ENCODE measurements at places on chromosomes 4 and X.

DNA sequence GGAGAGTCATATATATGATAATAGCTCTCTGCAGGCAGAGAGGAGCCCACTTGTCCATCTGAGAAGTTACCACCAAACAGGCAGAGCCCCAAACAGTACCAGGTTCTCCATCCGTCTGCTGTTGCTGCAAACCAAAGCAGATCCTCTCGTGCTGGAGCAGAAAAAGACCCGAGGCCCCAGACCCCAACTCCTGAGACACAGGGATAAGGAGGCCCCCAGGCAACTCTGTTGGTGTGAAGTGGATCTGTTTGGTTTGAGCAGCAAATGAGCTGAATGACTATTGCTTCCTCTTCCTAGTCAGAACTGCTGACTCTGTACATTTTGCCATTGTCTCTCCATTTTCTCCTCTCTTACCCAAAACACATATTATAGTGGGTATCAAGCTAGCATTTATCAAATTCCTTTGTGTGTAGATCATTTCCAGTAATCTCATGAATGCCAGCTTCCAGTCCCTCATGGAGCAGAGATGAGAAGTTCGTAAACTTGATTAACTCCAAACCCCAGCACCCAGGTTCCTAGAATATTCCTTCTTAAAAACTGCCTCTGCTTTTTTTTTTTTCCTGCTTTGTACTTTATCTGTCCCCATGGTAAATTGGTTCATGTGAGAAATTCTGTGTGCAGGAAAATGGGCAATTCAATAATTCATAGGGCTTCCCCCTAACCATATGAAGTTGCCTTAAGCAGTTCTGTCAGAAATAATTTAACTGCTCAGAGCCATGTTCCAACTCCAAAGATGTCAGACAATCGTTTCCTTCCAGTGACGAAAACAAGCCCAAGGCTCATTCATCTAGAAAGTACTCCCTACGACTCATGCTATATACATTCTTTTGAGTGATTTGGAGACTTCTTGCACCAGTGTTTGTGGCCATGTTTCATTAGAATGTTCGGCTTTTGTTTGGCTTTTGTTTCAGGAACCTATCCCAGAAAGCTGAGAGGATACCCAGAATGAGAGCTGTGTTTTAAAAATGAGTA is 98.6 kb upstream of the ATXN3L start:
- DNase-seq, result no peak

GRCh38 chrX:63739885-63740284 is 45.1 kb downstream of the ARHGEF9 start:
- no peak for DNase-seq

GRCh38 chrX:31038575-31039326 is 33.1 kb downstream of the FTHL17 start:
- no peak for DNase-seq

- no peak for DNase-seq
Observed at GRCh38 chr4:37674439-37674838, 11.7 kb downstream of the RELL1 start.

GRCh38 chrX:71103110-71103983 is 3.2 kb downstream of the CXorf65 start:
- no peak for DNase-seq

DNA sequence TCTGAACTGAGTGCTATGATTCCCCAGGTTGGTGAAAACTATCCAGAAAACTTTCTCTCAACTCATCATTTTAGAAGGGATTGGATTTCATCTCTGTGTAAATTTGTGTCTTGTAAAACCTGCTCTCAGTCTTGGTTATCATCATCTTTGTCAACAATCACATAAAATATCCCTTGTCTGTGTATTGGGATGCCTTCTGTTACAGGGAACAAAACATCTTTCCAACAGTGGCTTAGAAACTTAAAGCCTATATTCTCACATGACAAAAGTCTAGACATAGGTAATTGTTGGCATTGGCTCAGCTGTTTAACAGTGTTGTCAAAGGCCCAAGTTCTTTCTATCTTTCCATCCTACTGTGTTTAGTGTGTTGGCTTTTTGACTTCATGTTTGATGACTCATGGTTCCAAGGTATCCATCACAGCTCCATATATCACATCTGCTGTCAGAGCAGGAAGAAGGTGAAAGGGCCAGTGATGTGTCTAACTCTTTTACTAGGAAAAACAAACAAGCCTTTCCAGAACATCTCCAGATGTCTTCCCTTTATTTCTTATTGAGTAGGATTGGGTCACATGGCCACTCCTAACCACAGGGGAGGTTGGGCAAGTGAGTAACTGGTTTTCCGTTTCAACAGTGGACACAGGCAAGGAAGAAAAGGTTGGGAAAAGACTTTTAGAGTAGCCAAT is 65.0 kb downstream of the PHEX start:
- DNase-seq, result no peak

DNA sequence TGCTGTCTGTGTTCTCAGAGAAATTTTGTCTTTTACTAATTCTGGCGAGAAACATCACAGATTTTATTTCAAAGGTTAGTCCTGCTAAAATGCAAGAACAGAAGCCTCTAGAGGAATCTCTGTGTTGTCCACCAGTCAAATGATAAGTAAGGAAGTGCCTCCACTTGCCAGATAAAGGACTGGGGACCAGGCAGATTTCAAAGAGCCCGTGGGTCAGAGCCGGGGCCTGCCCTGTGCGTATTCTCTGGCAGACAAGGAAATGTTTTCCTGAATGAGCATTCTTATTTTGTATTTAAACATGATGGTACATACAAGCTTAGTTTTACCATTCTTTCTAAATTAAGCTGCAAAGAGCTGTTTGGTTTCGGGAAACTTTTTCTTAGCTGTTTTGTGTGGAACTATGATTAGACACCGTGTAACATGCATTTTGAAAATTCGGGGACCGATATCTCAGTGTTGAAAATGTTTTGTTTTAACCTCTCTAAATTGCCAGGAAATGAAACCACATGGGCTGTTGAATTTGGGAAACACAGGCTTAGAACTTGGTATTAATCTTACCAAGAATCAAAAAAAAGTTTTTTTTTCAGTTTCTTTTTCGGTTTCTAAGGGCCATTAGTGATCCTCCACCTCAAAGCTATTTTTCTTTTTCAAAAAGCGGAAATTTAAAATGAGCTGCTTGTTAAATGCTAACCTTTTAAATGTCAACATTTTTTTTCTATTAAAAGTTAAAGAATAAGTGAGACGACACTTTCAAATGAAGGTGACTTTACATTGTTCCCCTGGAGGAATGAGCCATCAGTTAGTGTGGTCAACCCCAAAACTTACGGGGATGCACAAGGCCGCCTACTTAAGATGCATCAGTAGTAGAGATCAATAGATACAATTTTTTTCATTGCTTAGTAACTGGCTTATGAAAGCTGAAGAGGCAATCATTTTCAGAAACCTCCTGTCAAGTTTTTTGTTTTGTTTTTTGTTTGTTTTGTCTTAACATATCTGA is 89.6 kb upstream of the MTM1 start:
- no peak for DNase-seq

GRCh38 chrX:7205037-7205577 is 57.2 kb upstream of the PUDP start:
- DNase-seq, result no peak

DNA sequence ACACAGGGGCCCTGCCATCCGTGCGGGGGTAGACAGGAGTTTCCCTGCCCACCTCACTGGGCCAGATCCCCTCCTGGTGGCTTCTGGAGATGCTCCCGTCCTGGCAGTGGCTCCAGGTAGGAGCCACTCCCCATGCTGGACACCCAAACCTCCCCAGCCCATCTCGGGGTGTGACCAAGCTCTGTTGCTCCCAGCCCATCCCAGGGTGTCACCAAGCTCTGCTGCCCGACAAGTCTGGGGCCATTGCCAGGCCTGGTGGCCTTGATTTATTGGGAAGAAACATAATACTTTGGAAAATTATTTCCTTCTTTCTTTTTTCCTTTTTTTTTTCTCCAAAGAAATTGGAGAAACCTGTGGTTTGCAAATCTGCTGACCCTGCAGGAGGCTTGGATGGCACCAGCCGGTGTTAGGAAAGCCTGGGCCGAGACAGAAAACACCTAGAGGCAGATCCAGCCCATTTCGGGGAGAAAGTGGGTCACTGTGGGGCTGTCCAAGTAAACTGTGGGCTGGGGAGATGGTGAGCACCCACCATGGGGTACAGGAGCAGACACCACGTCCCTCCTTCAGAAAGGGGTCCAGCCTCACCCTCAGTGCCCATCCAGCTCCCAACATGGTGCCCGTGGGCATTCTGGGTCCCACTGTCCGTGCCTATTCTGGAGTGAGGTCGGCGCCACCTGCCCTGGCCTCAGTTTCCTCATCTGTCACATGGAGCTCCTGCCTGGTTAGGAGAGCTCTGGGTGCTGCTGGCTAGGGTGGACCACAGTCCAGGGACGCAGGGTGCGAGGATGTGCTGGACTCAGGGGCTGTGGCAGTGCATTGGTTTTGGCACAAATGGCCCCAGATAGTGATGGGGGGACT is 59.4 kb upstream of the ADRA2C start:
- DNase-seq, result no peak

- no peak for DNase-seq
Observed at GRCh38 chrX:132900633-132901293, 57.7 kb downstream of the HS6ST2 start.

DNA sequence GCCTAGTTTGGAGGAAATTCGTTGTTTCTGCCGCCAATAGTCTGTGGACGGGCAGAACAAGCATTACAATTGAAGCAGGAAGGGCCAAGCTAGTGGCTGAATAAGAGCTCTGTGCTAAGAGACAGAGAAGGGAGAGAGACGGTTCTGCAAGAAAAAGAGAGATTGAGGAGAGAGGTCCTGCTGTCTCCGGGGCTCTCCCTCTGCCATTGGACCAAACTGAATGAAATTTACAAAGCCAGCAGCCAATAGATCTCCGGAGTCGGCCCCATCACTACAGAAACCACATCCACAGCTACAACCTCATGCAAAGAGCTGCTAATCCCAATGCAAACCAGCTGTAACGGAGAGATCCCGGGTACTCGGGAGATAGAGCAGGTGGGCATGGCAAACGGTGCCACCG is at the start of gene NLGN4X:
Gene NLGN4X (minus strand): TSS at position 148 of the 400 bp plus-strand sequence. CDS start 77,401 bp downstream, outside the sequence.
- no peak for DNase-seq

GRCh38 chr4:23166919-23167318 is 474.2 kb downstream of the GBA3 start:
- no peak for DNase-seq

DNA sequence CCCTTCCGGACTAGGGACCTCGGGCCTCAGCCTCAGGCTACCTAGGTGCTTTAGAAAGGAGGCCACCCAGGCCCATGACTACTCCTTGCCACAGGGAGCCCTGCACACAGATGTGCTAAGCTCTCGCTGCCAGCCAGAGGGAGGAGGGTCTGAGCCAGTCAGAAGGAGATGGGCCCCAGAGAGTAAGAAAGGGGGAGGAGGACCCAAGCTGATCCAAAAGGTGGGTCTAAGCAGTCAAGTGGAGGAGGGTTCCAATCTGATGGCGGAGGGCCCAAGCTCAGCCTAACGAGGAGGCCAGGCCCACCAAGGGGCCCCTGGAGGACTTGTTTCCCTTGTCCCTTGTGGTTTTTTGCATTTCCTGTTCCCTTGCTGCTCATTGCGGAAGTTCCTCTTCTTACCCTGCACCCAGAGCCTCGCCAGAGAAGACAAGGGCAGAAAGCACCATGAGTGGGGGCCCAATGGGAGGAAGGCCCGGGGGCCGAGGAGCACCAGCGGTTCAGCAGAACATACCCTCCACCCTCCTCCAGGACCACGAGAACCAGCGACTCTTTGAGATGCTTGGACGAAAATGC is at the start of gene WAS:
Gene WAS (plus strand): TSS at position 389 of the 572 bp plus-strand sequence. CDS start 55 bp downstream, at position 444.
- no peak for DNase-seq

- DNase-seq, result no peak
Observed at GRCh38 chr4:77349364-77349763, 192.4 kb downstream of the CCNG2 start.

DNA sequence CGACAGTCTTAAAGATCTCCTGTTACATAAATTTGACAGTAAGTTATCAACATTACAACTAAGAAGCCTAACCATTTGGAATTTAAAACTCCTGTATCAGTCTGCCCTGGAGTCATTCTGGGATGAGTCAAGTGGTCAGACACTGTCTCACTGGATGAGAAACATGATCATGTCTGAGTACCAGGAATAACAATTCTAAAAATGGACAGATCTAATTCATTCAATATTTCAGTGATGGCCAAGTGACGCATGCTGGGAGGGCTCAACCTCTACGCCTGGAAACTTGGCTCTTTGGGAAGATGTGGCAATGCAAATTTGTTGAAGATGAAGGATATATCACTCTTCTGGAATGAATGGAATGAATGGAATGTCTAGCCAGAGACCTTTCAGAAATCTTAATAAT is 1427.2 kb downstream of the STIM2 start:
- no peak for DNase-seq

DNA sequence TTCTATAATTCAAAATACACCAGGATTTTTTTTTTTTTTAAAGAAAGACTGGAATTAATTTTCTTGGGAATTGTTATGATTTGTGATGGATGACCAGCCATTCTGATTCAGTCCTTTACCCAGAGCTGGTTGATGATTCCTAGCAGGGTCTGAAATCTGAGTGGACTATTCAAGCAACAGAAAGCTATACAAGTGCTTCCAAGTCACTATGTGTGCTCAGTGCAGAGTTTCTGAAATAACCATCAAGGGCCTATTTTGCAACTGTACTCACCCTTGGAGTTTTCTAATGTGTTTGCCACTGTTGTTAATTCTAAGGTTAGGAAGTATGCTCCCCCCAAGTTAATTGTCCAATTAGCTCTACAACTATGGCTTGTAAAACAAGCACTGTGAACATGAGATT is 137.7 kb upstream of the RAPGEF2 start:
- DNase-seq, result no peak

DNA sequence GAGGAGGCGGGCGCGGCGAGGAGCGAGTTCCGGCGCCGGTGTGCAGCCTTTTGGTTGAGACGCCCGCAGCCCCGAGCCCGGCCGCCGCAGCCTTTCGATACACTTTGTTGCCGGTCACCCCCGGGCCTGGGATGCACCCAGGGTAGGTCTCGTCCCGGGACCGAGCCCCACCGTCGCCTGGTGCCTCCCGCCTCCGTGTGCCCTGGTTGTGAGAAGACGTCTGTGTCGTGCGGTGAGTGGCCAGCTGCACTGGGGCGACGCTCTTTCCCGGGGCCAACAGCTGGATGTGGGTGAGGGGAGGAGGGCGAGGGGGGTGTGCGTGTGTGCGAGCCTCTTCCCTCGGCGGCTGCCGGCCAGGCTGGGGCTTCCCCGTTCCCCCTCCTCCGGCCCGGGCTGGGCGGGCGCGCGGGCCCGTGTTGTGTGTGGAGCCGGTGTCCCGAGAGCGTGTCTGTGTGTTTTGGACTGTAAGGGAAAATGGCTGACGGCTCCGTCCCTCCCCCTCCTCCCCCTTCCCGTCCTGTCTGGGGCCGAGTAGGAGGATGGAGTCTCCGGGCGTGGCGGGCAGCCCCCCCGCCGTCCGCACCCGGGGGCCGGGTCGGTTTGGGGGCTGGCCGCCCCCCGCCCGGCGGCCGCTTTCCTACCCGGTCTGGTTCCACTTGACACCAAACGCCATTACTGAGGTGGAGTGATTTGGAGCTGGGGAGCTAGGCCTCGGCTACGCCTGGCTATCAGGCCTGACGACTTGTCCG is 807 bp downstream of the USP9X start:
- DNase-seq, result peak; percentile 8

DNA sequence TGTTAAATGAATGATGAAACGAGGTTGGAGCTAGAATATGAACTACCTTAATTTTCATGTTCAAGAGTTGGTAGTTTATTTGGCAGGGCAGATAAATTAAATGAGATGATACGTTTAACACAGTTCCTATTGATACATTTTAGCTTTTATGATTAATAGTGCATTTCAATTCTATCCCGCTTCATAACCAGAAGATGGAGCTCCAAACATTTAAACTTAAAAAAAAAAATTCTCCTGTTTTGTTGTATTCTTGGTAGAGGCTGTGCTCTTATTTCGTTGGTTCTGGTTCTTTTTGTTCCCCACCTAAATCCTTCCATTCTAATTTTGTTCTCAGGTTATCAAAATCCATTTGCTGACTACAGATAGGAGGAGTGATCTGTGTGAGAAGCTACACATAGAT is 71.8 kb upstream of the PTPN13 start:
- DNase-seq, result no peak
